ENCODE measurements at places on chromosomes 3 and 15.

DNA sequence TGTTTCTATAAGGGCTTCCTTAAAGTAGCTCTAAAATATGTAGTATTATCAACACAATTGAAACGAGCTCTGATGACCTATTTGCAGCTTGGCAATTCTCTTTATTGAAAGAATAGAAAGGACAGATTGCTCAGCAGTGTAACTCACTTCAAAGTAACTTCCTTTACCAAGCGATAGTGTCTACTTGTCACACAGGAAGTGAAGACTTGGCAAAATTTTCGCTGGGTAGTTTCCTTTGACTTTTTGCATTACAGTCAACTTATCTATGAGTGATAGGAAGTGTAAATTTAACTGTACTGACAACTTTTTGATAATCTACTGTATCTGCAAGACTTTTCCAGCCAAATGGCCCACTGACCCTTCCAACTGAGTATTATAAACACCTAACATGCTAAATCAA, 22.8 kb downstream of the SLC9A9 start:
- no peak for DNase-seq

DNA sequence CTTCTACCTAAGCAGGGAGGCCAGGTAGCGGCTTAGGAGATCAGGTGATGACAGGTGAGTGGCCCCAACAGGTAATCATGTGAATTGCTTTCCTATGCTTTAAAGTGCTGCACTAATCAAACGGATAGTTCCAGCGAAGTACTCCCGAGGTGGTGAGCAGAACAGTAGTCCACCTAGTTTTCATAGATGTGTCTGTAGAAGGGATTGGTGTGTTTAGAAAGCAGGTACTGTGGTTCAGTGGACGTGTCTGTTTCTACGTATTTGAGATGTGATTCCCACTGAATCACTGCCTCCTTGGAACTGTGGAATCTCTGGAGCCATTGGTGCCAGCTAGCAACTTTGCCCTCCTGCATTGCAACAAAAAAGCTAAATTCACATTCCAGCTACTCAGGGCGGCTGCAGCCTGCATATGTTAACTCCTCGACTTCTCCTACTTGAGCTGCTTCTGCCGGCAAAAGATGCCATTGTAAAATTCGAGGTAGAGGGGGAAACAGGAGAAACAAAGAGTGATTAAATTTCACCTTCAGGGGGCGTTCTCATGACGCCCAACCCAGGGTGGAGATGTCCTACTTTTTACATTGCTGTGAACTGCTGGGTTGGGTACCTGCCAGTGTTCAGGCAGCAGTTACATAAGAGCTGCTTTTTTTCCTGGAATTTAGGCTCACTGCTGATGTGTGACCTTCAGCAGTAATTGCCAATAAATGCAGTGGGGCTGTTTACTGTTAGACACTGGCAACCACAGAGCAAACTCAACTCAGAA, 227.3 kb downstream of the ITPR1 start:
- no peak for DNase-seq

- DNase-seq, result no peak
Observed at GRCh38 chr3:63352008-63352279, 73.8 kb downstream of the SYNPR start.

- DNase-seq, result peak; percentile 79
Observed at GRCh38 chr3:197149-197827, 725 bp downstream of the CHL1 start.

- DNase-seq, result no peak
Observed at GRCh38 chr3:176190755-176191154, 1006.5 kb downstream of the TBL1XR1 start.
